ENCODE measurements at places on chromosomes 12 and 14.
A peak's percentile ranks its signal among the peaks of the same experiment; 100 is the strongest.

- no peak for DNase-seq
These were observed 1.5 kb upstream of the NXPH4 start for GRCh38 chr12:57215065-57215464.

- peak; percentile 43 for DNase-seq
These were observed 4.6 kb downstream of the MARCHF9 start for GRCh38 chr12:57759360-57759980.

- DNase-seq = peak; percentile 37
These were observed 16.1 kb upstream of the PLEKHG6 start for GRCh38 chr12:6294156-6295093.

DNA sequence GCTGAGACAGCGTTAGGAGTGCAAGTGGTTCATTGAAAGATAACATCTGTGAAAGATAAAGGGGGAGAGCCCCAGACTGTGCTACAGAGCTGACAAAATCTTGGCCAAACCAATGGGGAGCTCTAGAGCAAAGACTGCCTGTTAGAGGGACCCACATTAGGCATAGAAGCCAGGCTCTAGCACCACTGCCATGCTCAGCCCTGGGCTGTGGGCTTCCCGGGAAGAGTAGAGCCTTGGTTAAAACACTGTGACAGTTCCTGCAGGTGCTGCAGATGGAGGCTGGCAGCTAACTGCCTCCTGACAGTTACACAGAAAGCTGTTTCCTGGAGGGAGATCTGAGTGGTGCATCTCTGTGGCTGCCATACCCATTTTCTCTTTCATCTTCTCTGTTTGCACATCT lies 23.0 kb downstream of the TSHR start:
- no peak for DNase-seq

- DNase-seq = peak; percentile 94
These were observed 160.6 kb upstream of the SYT1 start for GRCh38 chr12:78703820-78704525.

GRCh38 chr14:52690983-52691760 lies 4.2 kb downstream of the ERO1A start:
- no peak for DNase-seq

DNA sequence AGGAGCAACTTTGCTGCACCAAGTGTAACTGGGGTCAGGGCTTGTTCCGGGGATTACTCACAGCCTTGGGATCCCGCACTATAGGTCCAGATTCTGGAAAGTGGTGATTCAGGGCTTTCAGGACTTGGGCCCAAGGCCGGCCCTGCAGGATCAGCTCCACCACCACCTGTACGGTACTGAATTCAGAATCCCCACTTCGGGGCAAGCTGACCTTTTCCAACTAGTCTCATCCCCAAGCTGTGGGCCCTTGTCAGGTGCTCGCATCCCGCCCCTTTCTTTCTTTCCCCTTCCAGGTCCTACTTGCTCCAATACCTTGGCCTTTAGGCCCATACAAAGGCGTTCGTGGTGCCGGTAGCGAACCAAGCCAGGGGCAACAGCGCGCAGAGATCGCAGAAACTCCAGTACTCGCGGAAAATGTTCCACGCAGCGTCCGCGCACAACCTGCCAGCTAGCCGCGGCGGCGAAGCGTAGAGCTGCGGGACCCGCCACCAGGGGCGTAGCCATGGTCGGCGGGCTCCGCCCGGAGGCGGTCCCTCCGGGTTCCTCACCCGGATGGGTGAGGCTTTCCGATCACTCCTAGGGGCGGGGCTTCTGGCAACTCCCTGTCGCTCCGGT lies 487 bp downstream of the TINF2 start:
- peak; percentile 94 for DNase-seq

- no peak for DNase-seq
These were observed 75.9 kb upstream of the ATF7IP start for GRCh38 chr12:14289601-14290000.

DNA sequence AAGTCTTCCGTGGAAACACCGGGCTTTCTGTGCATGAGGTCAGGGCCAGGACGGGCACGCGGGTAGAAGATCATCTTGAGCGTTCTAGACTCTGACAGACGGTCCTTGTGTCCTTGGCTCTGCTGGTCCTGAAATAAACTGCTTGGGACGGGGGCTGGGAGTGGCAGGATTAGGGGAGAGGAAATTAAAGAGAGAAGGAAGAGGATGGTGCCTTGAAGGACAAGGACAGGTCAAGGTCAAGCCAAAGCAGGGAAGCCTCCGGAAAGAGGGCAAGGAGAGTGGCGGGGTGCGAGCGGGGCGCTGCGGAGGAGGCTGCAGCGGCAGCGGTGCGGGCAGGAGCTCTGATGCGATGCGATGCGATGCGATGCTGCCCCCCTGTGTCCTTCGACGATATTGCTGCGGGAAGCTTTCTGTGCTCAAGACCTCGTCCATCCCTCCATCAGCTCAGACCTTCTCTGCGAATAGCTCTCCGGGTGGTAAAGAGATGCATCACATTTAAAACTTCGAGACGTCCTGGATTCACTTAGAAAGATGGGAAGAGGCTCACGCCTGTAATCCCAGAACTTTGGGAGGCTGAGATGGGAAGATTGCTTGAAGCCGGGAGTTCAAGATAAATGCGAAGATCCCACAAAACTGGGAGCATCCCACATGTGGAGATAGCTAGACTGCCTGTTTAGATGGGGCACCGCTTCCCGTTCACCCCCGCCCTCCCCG lies 110.1 kb upstream of the TMEM132D start:
- DNase-seq = peak; percentile 45

DNA sequence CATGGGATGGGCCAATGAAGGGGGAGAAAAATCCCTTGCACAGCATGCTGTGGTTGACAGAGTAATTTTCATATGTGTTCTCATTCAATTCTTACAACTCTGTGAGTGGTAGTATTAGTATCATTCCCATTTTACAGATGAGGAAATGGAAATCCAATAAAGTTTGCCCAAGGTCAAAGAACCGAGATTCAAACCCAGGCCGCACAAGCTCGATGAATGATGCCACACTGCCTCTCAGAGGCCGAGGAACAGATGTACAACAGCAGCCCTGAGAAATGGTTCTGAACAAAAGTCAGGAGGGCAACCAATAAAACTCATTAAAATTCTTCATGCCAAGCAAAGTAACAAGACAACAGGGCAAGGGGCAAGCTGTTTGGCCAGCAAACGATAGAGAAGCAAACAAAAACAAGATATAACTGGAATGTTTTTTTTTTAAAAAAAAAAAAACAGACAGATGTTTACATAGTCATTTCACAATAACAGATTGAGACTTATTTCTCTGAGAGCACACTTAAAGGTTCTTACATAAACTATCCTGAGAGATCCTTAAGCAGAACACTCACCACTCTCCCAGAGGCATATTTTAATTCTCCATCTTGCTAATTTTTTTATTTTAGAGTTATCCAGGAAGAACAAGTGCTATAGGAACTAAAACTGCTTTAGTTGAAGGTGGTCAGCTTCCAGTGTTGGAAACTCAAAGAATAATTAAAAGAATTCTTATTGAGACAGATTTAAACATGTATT lies 85.8 kb downstream of the EXOC5 start:
- DNase-seq = peak; percentile 15

DNA sequence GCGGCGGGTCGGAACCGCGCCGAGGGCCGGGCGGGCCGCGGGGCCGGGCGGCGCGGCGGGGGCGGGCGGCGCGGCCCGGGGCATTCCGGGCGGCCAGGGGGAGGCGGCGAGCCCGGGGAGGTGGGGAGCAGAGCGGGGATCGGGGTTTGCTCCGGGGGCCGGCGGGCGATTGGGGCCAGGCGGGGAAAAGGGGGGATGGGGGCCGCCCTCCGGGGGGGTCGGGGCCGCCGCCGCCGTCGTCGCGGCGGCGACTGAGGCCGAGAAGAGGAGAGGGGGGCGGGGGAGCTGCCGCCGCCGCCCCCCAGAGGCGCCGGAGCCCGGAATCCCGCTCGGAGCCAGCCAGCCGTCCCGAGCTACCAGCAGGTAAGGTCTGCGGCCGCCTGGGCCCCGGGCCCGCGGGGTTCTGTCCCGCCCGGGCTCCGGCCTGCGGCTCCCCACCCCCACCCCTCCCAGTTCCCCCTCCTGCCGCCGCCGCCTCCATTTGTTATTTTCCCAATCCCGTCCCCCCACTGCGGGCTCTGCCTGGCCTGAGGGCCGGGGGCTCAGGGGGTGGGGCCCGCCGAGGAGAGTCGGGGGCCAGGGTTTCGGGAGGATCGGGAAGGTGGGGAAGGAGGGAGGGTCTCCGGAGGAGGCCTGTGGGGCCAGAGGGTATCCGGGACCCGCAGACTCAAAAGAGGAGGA lies 403 bp downstream of the ATN1 start:
- no peak for DNase-seq

GRCh38 chr14:51093371-51094281 lies 1.3 kb downstream of the TRIM9 start:
- DNase-seq = peak; percentile 9

GRCh38 chr12:119319638-119320037 lies 14.9 kb upstream of the CCDC60 start:
- no peak for DNase-seq

DNA sequence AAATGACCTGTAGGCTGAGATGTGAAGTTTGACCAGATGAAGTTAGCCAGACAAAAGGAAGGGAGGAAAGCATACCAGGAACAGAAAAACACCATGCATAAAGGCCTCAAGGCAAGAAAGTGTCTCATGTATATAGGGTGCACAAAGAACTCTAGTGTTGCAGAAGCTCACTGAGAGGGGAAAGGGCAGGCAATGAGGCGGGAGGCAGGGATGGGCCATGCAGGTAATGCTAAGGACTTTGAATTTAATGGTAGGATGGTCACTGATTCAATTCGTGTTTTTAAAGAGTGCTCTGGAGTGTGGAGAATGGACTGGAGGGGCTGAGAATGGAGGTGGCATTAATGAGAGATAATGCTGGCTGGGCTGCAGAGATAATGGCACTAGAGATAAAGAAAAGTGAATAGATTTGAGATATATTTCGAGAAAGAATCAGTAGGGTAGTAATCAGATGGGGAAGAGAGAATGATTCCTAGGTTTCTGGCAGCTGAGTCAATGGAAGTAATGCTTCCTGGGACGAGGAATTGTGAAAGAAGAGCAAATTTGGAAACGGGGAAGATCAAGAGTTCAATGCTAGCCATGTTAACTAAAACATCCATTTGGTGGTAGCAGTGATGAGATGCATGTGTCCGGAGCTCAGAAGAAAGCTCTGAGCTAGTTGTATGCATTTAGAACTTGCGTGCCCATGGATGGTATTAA lies 43.1 kb downstream of the LIMA1 start:
- no peak for DNase-seq

DNA sequence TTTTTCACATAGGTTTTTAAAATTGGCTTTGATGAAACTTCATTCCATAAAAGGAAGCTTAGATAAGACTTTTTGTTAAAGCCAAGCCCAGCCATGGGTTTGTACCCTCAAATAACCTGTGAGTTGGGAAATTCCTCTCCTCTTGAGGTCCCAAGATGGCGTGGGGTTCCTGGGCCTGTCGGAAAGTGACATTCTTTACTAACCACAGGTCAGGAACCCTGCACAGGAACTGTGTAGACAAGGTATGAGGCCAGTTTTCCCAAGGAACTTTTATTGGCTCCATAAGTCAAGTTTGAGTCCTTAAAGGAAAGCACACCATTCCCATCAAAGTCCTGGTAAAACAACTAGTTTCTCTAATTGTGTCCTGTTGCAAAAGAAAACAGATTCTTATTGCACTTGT lies 65.0 kb upstream of the AMN start:
- DNase-seq = peak; percentile 25

DNA sequence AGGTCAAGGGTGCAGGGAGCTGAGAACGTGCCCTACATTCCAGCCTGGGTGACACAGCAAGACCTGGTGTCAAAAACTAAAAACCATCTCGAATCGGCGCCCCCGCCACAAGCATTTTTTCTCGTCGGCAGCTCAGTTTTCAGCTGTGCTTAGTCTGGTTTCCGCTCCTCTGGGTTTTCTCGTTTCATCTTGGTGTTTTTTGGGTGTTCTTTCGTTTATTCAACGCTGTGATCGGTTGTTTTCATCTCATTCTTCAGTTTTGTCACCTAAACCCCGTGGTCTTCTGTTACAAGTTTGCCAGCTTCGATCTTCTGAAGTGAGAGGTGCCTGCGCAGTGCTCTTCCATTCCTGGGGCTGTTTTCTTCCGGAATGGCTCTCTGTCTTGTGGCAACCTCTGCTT lies 41.4 kb downstream of the NOC4L start:
- no peak for DNase-seq

GRCh38 chr14:20383032-20383431 lies 30.3 kb downstream of the TEP1 start:
- DNase-seq = no peak

DNA sequence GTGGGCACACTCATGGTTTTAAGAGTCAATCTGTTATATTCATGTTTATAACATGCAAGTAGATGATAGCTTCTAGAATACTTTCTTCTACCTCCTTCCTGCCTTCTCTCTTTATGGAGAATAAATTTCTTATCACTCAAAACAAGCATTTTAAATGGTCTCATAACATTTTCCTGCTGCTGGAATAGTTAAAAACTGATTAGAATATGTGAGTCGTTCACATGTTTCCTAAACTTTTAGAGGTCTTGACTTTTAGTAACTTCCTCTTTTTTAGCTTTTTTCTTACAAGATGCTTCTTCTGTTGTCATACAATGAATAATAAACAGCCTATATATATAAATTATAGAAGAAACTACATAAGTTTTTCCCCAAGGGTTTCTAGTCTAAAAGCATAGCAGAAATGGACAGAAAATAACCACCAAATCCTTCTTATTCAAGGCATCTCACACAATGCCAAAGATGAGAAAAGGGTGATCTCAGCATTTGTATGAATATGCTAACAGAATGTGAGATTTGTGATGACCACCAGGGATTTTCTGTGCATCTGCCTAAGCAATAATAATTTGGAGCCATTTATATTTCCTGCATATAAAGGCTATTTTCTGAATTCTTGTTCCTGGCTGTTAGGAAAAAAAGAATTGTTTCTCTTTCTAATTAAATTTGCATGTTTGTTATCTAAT lies 127.8 kb downstream of the DAAM1 start:
- DNase-seq = no peak

GRCh38 chr12:89453121-89453978 lies 71.2 kb downstream of the GALNT4 start:
- peak; percentile 90 for DNase-seq

DNA sequence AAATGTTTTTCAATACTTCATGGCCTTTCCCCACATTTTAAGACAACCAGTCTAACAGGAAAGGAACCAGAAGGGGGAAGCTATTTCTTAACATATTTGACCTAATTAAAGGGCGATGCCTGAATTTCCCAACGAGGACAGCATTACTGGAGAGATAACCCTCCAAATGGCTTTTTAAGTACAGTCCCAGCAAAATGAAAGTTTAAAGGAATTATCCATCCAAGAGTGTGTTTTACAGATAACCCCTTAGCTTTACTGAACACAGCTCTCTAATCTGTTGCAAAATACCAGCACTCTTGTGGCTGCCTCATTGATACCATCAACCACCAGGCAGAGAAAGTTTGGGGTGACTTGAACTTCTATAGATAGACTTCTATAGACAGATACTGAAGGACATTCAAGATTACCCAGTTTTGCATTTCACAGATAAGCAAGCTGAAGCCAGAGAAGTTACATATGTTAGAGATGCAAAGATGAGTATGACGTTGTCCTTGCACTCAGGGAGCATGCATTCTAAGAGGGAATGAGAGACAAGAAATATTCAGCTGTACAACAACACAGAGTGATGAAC lies 41.3 kb upstream of the DUSP6 start:
- DNase-seq = no peak

GRCh38 chr14:61536661-61537562 lies 158.4 kb upstream of the HIF1A start:
- no peak for DNase-seq

All from iris pigment epithelial cell (primary cell).